ENCODE measurements at places on chromosomes 5 and 9.

GRCh38 chr9:114493521-114494184 is 11.6 kb downstream of the WHRN start:
- DNase-seq = no peak

GRCh38 chr5:4387290-4387689 is 752.8 kb upstream of the ADAMTS16 start:
- DNase-seq = no peak

- DNase-seq = no peak
Observed at GRCh38 chr5:91186101-91186500, 197.0 kb downstream of the ARRDC3 start.

GRCh38 chr9:95857896-95858295 is 17.6 kb upstream of the ERCC6L2 start:
- DNase-seq = no peak

DNA sequence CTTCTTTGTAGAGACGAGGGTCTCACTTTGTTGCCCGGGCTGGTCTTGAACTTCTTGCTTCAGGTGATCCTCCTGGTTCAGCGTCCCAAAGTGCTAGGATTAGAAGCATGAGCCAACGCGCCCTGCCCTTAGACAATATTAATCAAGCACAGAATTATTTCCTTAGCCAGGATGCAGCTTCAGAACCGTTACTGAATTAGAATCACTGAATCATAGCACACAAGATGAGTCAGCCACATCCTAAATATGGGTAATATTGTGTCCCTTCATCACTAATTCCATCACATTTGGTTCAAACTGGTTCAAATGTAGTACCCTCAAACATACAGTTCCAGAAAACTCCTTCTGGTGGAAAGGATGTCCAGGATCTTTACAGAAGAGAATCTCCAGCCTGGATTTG is 82.7 kb downstream of the BNC2 start:
- no peak for DNase-seq

- no peak for DNase-seq
Observed at GRCh38 chr5:93092349-93093105, 488.5 kb downstream of the NR2F1-AS1 start.

DNA sequence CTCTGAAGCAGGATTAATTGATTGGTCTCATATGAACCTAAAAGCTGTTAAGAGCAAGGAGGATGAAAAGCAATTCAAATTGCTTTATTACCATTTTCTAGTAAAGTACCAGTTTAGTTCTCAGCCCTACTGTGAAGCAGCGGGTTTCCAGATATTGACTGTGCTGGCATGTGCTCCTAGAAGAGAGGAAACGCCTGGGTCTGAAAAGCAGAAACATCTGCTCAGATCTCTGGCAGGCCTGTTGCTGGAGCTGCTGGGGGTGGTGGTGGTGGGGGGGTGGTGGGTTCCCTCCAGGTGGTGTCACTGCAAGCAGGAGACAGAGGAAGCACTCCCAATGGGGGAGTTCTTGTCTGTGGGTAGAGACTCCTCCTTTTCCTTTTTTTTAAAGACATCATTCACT is 105.5 kb upstream of the ZNF462 start:
- no peak for DNase-seq

GRCh38 chr5:87002485-87002884 is 265.2 kb upstream of the RASA1 start:
- DNase-seq = no peak

DNA sequence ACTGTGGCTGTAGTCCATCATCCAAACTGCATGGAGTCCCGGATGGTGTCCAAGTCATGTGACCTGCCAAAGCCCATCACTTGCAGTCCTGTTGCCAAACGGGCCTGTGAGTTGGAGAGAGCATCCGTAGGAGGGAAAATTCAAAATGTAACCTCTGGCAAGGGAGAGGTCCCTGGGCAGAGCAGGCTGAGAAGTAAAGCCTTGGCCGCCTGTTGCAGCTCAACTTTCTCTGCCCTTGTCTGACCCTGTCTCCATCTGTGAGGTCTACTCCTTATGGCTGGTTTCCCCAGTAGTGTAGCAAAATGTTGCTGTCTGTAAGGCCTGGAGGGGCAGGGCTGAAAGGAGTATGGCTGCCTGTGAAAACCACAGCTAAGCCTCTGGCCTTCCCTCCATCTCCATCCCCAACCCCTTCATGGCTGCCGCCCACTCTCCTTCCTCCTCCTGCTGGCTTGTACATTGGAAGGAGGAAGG is 163.5 kb downstream of the SEMA6A start:
- no peak for DNase-seq

- no peak for DNase-seq
Observed at GRCh38 chr5:73446631-73447529, 1.7 kb downstream of the FOXD1 start.

DNA sequence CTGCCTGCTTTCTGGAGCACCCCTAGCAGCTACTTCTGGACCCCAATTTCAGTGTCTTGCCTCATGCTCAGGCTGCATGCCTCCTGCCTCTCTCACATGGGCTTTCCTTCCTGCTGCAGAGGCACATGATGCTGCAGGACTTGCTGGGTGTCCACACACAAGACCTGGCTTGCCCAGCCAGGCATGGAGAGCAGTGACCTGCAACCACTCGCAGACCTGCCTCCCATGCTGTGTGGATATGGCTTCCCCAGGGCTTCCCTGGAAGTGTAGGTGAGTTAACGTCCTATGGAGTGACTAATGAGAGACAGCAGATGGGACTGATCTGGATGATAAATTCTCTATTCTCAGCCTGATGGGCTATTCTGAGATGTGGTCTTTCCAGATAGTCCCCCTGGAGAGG is 53.2 kb upstream of the SMIM32 start:
- no peak for DNase-seq

DNA sequence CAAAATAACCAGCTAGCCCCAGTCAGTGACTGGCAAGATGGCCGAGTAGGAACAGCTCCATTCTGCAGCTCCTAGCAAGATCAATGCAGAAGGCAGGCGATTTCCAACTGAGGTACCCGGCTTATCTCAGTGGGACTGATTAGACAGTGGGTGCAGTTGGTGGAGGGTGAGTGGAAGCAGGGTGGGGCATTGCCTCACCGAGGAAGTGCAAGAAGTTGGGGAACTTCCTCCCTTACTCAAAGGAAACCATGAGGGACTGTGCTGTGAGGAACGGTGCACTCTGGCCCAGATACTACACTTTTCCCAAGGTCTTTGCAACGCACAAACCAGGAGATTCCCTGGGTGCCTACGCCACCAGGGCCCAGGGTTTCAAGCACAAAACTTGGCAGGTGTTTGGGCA is 9.6 kb upstream of the BTNL8 start:
- no peak for DNase-seq

- no peak for DNase-seq
Observed at GRCh38 chr9:121240472-121241135, 27.4 kb upstream of the GSN start.

DNA sequence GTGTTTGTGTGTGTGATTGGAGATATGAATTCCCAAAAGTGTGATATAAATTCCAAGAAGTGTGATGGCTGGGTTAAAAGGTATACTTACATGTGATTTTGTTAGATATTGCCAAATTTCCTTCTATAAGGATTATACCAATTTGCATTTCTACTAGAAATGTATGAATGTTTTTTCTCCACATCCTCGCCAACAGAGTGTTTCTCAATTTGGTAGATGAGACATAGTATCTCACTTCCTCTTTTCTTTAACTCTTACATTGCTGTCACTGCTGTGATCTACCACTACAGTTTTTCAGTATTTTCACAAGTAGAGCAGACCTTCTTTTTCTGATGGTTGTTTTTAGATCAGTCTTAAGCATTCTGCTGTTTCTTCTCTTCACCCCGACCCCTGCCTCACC is 111.3 kb downstream of the FER start:
- DNase-seq = no peak

GRCh38 chr5:1247811-1248210 is 22.6 kb downstream of the SLC6A18 start:
- no peak for DNase-seq

- no peak for DNase-seq
Observed at GRCh38 chr9:82764061-82764668, 298.8 kb downstream of the RASEF start.

All from NK-92 treated with Interleukin-12 subunit alpha and Interleukin-12 subunit beta, amount 100 ng/mL, for 24 hours (cell line).